ENCODE measurements at places on chromosomes 3 and 15.
A peak's percentile ranks its signal among the peaks of the same experiment; 100 is the strongest.

- DNase-seq, result peak; percentile 54
Observed at GRCh38 chr3:63912768-63913588, 795 bp upstream of the SCAANT1 start.

DNA sequence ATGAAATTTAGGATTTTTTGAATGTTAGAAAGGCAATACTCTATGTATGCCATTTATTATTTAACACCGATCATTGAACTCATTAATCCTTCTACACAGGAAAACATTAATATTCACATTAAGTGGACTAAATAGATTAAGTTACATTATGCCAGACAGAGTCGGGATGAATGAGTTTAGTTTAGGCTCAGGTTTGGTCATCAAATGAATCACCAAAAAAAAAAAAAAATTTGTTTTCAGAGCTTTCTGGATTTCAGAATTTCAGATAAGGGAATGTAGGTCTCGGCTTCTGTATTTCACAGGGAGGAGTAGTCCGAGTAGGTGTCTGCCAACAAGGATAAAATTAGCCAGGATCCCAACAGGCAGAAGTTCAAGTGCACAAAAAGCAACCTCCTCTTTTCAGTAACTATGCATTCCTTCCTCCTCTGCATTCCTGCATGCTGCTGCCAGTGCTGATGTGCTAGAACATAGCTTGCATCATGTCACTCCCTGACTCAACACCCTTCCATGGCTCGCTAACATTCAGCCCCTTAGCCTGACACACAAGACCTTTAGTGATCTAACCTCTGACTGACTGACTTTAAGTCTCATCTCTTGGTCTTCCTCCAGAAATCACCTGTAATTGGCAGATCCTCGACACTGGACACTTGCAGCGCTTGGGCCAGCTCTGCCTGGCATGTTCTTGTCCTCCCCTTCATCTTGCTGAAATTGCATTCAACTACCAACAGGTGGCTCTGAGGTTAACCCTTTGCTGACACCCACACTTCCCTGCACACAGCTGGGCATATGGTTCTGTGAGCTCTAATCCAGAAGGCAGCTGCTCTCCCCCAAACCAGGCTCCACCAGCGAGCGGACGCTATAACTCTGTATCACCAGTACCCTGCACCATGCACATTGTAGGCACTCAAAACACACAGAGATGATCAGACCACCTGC, 145.4 kb upstream of the PROK2 start:
- peak; percentile 5 for DNase-seq

- peak; percentile 88 for DNase-seq
Observed at GRCh38 chr3:74532446-74532845, 82.0 kb downstream of the CNTN3 start.

DNA sequence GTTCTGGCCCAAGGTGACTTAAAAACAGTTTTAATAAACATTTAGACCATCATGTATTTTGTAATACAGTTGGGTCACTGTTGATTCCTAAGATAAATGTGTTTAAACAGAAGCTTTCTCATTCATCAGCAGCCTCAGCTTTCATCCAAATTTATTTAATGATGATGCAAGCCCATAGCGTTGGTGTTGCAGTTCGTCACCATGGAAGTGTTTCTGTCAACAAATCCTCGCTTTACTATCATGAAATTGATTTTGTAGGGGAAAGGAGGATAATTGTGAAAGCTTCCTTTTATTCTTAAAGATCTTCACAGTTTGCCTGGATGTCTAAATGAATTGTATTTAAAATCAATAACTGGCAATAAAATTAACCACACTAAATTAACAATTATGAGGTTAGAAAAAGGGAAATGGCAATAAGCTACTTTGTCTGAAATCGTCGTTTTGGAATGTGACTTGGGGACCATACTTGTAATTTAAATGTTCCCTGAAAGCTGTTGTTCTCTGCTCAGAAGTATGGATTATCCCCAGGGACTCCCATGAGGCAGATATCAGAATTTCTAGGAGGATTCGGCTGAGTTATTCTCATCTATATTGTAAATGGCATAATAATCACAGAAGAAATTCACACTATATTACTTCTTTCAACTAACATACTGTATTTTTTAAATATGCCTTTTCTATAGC, 29.0 kb downstream of the CMSS1 start:
- no peak for DNase-seq

DNA sequence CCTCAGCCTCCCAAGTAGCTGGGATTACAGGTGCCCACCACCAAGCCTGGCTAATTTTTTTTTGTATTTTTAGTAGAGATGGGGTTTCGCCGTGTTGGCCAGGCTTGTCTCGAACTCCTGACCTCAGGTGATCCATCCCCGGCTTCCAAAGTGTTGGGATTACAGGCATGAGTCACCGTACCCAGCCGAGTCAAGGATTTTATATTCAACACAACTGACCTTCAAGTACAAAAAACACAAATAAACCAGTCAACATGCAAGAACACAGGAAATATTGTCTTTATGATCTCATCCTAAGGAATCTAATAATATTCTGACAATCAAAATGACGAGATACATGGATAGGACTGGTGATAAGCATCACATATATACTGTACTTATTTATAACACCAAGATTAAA, 37.9 kb downstream of the TJP1 start:
- peak; percentile 21 for DNase-seq

GRCh38 chr15:40499931-40500330, 29.1 kb downstream of the CHST14 start:
- no peak for DNase-seq

- DNase-seq, result no peak
Observed at GRCh38 chr3:45852828-45853227, 10.9 kb upstream of the LZTFL1 start.

DNA sequence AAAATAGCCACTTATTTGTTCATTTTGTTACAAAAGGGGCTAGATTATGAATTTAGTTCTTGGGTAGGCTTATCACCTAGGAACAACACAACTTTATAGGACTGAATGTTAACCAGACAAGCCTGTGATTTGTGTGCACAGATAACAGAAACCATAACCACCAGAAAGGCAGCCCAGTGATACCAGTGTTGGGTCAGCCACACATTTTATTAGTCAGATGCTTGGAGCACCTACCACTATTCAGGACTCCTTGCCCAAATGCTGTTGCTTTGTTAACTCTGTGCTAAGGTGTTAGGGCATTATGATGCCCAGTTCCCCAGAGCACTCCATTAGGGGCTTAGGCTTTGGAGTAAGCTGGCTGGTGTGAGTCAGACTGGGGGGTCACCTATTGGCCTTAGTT, 22.5 kb downstream of the PLCL2 start:
- no peak for DNase-seq

DNA sequence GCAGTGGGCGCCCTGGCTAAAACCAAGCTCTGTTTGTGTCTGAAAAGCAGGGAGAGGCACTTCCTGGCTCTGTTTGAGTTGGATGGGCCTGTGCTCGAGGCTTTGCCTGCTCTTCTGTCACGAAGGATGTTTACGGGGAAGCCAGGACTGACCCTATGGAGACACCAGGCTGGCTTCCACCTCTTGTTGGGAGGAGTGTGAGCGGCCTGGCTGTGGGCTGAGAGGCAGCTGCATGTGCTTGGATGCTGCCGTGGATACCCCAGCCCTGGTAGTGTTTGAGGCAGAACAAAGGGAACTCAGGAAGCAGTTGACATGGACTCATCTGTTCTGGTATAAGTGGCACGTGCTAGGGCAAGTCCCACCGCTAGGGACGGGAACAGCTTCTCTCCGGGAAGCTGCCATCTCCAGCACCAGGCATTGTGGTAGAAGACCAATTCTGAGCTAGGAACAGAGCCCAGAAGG, 17.6 kb upstream of the SLC41A3 start:
- no peak for DNase-seq

- DNase-seq, result no peak
Observed at GRCh38 chr3:127606981-127607595, 8.9 kb downstream of the MCM2 start.

DNA sequence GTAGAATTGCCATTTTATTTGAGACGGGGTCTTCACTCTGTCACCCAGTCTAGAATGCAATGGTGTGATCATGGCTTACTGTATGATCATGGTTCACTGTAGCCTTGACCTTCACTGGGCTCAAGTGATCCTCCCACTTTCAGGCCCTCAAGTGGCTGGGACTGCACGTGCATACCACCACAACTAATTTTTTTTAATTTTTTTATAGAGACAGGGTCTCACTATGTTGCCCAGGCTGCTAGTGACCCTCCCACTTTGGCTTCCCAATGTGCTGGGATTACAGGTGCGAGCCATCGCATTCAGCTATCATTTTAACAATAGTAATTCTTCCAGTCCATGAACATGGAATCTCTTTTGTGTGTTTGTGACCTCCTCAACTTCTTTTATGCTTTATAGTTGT, 11.9 kb downstream of the EPM2AIP1 start:
- no peak for DNase-seq

GRCh38 chr3:196632046-196632751, 7.3 kb upstream of the NRROS start:
- DNase-seq, result peak; percentile 85

- DNase-seq, result peak; percentile 60
Observed at GRCh38 chr15:35874260-35874905, 328.4 kb upstream of the DPH6 start.

- DNase-seq, result peak; percentile 61
Observed at GRCh38 chr3:152235709-152236298, 32.9 kb upstream of the MBNL1 start.

- no peak for DNase-seq
Observed at GRCh38 chr3:115385774-115386730, 237.3 kb upstream of the GAP43 start.

GRCh38 chr15:41560572-41560874, 1.5 kb downstream of the TYRO3 start:
- no peak for DNase-seq

DNA sequence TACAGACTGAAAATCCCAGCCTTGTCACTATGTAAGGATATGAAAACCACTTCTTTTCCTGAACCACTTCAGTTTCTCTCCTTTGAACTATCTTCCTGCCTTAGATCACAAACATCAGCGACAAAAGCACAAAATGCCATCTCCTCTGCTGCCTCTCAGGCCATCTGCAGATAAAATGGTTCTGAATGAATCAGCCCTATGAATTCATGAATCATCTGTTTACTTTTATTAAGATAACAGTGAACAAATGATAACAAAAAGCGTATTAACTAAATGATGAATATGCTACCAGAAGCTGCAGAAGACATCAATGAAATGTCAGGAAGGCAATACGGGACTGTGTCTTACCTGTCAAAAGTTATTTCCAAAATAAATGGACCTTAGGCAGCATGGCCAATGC, 928.1 kb downstream of the ROBO1 start:
- peak; percentile 44 for DNase-seq

DNA sequence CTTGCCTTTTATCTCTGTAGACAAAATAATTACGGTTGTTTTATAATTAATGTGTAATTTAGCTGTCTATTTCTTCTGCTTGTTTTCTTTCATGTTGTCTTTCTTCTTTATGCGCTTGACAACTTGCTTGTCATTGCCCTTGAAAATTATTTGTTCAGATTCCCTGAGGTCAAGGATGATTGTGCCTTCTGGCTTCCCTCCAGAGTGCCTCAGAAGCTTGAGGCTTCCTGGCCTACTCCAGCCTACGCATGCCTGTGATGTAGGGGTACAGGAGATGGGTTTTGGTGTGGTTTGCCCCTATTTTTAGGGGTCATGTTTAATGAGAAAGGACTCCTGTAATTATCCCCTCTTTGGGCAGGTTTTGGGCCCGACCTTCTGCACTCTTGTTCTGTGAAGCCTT, 231.5 kb downstream of the SV2B start:
- DNase-seq, result no peak

- peak; percentile 67 for DNase-seq
Observed at GRCh38 chr3:70989174-70989573, 594.4 kb downstream of the FOXP1 start.

- no peak for DNase-seq
Observed at GRCh38 chr3:123609063-123609462, 24.2 kb upstream of the HACD2 start.

DNA sequence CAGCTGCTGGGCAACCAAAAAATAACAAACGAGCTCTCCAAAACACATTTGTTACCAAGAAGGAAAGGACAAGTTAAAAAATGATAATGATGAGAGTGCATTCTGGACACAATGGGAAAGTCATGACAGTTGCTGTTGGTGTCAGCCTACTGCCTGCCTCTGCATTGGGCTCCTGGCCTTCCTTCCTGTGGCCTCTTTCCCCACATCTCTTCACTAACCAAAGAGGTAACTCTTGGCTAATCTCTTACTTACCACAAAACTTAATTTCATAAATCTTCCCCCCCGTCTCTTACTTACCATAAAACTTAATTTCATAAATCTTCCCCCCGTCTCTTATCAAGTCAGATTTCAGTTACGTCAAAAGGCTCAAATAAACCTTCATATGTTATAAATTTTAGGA, 58.6 kb downstream of the AGTR1 start:
- DNase-seq, result no peak

GRCh38 chr3:126557415-126557745, 1.4 kb downstream of the C3orf22 start:
- DNase-seq, result no peak

- no peak for DNase-seq
Observed at GRCh38 chr15:25725758-25726157, 137.4 kb downstream of the ATP10A start.

- DNase-seq, result peak; percentile 6
Observed at GRCh38 chr15:22839046-22839695, 705 bp downstream of the NIPA2 start.

DNA sequence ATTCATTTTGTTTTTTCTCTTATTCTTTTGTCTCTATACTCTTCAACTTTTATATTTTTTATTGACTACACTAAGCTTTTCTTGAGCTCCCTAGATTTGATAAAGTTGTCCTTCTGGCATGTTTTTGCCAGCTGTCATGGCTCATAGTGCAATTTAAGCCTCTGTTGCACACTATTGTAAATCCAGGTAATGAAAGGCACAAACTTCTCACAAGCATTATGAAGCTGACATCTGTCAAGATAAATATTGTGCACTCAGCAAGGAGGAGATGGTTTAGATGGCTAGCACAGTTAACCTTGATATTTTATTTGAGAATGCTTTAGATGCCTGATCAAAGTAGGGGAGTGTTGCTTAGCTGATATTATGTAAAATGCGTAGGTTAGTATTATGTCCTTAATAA, 1280.9 kb downstream of the NSUN3 start:
- DNase-seq, result no peak

GRCh38 chr15:101342056-101342455, 47.0 kb upstream of the SNRPA1 start:
- no peak for DNase-seq

DNA sequence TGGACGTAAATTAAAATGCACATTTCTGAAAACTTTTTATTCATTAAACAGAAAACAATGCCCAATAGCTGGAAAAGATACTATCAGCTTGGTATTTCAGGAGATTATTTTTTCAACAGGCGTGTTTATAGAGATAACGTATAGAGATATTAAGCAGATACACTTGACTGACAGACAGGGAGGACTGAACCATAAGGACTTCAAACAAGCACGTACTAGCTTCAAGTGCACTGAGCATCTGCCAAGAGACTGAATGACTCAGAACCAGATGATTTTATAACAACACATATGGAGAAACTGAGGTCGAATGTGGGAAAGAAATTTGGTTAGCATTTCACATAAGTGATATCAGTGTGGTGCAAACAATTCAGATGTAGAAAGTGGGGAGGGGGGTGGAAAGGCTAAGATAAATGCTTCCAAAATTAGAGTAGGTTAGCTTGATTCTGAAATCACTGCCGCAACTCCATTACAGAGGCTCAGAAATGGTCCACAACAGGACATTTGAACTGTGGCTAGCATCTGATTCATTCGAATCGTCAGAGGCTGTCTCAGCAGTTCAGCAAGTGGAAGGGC, 103.5 kb downstream of the SEMA6D start:
- peak; percentile 2 for DNase-seq
